IPS DF 19.7 (cell line): ENCODE measurements at places on chromosomes 3 and 15.
A peak's percentile ranks its signal among the peaks of the same experiment; 100 is the strongest.

DNA sequence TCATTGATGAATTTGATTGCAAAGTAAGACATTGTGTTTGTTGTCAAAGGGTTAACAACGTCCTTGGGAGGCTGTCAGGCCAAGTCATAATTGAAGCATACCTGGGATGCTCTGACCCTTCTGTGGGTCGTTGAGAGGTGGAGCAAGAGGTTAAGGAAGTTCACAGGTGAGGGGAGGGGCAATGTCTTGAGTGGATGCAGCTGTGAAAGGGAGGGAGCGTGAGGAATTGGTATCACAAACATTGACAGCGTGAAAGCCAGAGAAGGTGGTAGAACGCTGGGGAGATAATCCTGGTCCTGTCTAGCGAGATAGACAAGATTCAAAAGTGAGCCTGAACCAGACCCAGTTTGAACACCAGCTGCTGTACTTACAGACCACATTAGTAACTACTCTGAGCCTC, 79.4 kb downstream of the HES1 start:
- DNase-seq = no peak

- DNase-seq = no peak
These were observed 66.1 kb upstream of the SPRED1 start for GRCh38 chr15:38186507-38186906.

GRCh38 chr15:74716651-74717050, 8.7 kb downstream of the CYP1A1 start:
- DNase-seq = no peak

GRCh38 chr3:61381745-61382392, 130.6 kb upstream of the FHIT start:
- DNase-seq = peak; percentile 3

GRCh38 chr3:53257465-53257864, 1.6 kb upstream of the TKT start:
- no peak for DNase-seq

DNA sequence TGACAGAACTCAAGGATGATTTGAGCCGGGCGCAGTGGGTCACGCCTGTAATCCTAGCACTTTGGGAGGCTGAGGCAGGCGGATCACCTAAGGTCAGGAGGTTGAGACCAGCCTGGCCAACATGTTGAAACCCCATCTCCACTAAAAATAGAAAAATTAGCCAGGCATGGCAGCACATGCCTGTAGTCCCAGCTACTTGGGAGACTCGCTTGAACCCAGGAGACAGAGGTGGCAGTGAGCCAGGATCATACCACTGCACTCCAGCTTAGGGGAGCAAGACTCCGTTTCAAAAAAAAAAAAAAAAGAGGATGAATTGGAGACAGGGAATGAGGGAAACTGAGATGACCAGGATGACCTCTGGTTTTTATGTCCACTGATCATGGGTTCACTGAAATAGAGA, 60.4 kb upstream of the CDIN1 start:
- no peak for DNase-seq

GRCh38 chr3:157405457-157405856, 31.2 kb upstream of the PTX3 start:
- DNase-seq = no peak

- no peak for DNase-seq
These were observed 1239.2 kb downstream of the NSUN3 start for GRCh38 chr3:95302044-95302443.

DNA sequence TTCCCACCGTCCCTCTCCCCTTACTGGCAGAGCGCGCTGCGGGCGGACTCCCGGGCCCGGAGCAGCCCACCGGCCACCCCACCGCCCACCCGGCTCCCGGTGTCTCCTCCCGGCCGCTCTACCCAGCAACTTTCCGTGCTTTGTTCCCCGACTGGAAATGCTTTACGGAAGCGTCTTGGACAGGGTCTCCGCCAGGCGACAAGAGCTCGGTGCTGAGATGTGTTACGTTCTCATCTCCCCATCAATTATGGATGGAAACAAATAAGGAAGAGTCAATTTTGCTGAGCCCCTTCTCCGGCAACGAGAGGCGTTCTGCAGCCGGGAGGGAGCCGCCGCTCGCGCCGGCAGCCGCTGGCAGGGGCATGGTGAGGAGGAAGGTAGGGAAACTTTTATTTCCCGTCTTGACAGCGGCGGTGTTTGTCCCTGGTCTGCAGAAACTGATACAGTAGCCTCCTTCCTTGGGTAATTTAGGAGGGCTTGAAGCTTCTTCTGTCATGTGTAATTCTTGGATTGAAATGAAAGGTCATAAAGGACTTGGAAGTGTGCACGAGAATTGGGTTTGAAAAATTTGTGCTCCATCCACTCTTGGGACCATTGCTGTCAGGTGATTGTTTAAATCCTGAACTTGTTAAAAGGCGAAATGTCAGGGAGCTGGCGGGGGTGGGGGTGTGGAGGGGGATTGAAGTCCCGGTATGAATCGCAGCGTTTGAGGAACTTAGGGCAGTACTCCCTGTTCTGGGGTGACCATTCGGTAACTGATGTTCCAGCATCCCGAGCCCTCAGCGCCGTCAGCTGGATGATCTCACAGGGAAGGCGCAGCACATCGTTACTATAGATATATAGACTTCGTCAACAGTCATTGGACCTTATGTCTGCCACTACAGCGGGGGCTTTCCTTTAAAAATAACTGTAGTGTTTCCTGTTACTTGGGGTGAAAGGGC, 1.5 kb downstream of the SEMA6D start:
- no peak for DNase-seq
